ENCODE measurements at places on chromosomes 12 and 14.

DNA sequence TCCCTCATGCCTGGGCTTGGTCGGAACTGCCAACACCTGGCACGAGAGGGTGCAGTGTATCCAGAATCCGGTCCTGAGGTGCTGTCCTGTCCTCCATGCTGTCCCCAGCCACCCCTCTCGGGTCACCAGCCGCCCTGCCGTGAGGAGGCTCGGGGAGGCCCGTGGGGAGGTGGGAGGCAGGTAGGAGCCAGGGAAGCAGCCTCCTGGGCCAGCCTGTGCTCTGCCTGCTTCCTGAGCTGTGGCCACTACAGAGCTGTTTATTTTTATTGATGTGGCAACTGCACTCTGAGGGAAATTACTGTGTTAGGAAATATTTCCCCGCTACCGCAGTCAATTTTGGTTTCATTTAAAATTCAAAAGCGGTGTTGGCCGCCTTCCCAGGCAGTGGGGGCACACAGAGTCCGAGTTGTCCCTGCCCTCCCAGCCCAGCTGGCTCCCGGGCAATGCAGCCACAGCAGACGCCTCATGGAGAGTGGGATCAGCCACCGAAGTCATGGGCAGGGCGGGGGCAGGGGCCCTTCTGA is 18.3 kb downstream of the NOC4L start:
- DNase-seq = no peak

DNA sequence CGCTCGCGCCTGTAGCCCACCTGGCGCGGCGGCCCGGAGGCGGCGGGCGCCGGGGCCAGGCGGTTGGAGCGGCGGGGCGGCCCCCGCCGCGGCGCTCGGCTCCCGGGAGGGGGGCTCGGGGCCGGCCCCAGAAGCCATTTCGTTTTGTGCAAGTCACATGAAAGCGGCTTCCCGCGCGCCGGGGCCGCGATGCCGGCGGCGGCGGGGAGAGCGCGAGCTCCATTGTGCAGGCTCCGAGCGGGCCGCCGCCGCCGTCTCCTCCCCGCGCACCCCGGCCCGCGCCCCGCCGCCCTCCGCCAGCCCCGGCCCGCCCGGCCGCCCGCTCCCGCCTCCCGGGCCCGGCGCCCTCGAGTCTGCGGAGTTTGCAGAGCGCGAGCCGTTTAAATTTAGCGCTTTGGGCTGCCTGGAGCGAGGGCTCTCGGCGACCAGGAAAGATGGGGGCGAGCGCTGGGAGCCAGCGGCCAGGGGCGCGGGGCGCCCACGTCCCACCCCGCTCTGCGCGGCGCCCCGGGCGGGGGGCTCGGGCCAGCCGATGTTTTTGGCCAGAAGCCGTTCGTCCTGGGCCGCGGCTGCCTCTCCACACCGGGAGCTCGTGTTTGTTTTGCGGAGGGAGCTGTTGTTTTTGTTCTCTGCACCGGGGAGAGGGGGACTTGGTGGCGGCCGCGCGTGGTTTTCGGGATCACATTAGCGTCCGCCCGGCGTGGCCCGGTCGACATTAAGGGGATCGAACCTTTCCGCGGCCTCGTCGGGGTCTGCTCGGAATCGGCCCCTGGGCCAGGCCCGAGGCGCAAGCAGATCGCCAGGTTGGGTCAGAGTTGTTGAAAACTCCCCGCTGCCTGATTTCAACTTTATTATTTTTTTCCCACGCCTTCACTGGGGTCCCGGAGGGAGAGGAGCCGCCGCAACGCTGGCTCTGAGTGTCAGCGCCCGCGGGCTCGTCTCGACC is 982 bp downstream of the BCL7A start:
- DNase-seq = no peak

GRCh38 chr14:61128382-61129167 is 147.5 kb downstream of the SLC38A6 start:
- DNase-seq = no peak

GRCh38 chr14:103613517-103613916 is 15.5 kb upstream of the KLC1 start:
- peak; percentile 26 for DNase-seq

DNA sequence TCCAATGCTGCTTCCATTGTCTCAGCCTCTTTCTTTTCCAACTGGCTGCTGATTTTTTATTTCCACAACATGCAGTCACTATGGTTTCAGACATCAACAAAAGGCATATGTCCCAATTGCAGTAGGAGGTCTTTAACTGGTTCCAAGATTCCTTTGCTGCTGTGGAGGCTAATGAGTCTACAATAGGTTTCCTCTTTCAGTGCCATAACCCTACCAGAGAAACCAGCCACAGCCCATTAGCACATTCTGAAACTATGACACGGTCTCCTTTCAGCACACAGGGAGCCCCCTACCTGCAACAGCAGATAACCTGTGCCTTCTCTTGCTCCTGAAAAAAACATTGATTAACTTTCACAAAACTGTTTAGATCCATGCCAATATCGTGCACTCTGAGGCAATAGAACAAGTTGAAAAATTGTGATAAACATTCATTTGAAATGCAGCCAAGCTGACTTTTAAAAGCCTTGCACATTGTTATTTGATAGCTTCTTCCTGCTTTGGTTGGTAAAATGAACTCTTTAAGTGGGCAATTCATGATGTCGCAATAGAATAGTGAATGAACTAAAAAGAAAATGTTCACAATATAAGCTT is 32.4 kb downstream of the PLEKHG7 start:
- DNase-seq = no peak

DNA sequence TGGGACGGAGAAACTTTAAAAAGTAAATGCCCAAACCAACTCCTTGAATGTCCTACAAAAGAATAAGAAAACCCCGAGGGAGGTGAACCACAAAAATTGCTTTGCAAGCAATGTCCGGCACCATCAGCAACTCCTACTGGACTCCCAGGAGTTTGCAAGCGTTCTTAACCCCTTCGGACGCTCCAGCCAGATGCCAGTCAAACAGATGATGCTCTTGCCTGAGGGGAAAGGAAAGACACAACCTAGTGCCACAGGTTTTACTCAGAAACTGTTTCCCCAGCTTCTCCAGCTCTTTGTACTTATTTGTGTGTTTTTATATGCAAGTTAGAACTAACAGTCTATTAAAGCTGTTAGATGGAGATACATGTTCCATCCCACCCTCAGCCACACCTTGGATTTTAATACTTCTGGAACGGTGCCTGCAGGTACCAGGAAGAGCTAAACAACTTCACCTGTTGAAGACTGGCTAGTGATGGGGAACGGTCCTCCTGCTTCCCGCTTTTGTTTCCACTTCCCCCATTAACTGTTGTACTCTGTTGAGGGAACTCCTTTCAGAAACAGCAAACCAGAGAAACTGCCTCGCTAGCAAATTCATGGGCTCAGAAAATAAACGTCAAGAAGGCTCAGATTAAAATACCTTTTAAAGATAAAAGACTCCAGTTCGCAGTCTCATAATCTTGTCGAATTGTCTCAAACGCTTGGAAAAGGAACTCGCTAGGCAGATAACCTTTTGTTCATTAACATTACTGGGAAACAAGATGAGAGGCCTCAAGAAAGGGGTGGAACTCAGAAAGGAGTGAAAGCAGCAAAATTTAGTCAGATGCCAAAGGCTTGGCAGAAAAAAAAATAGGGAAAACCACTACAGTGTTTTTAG is 1.1 kb upstream of the FERMT2 start:
- DNase-seq = peak; percentile 6

GRCh38 chr12:29882846-29883245 is 99.1 kb upstream of the TMTC1 start:
- DNase-seq = no peak

DNA sequence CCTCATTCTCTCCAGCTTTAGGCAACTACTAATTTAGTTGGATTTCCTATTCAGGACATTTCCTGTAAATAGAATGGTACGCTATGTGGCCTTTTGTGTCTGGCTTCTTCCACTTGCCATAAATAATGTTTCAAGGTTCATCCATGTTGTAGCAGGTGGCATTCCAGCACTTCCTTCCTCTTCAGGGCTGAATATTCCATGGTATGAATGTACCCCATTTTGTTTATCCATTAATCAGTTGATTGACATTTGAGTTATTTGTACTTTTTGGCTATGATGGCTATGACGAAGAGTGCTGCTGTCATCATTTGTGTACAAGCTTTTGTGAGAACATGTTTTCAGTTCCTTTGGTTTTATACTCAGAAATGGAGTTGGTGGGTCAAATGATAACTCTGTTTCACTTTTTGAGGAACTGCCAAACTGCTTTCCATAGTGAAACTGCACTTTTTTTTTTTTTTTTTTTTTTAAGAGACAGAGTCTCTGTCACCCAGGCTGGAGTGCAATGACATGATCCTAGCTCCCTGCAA is 6.5 kb upstream of the CDK2AP1 start:
- DNase-seq = no peak

GRCh38 chr14:22811722-22812121 is 3.5 kb downstream of the SLC7A7 start:
- no peak for DNase-seq

DNA sequence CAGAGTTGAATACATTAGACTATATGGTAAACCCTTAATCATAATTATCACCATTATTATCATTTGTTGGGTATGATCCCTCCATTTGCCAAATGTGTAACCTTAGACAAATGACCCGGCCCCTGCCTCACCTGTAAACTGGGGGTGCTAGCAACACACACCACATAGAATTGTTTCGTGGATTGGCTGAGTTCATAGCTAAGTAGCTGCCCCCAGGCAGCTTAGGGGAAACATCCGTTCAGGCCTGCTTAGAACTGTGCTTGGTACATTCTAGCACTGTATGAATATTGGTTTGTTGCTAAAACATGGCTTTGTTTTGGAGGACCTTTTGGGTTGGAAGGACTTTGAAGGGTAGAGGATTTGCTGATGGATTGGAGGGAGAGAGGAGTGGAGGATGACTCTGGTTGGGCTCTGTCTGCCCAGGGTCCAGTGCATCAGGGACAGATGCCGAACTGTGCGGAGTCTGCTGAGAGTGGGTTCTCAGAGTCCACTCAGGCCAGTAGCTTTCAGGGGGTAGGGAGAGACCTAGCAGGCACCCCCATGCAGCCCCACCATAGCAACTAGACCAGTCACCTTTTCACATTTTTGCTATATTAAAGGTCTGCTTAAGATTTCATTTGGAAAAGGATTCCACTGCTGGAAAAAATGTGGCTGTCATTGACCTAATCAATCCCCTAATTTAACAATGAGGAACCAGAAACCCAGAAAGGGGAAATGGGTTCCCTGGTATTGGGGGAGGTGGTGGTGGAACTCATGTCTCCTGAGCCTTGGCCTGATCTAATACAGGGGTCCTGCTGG is 2.2 kb downstream of the RIN3 start:
- no peak for DNase-seq

DNA sequence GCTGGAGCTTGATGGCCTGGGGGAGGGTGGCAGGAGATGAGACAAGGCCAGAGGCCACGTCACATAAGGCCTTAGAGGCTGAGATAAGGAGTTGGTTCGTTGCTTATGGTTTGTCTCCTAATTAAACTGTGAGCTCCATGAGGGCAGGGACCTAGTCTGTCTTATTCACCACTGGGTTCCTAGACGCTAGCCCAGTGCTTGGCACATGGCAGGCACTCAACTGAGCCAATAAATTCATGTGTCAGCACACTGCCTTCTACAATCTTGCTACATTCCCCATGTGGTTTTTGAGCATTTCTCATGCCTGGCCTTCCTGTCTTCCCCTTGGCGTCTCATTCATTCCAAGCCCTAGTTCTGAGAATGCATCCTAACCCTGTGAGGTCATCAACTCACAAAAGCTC is 92.5 kb upstream of the MED13L start:
- no peak for DNase-seq

GRCh38 chr12:53048033-53048779 is 1.7 kb upstream of the TNS2 start:
- no peak for DNase-seq

DNA sequence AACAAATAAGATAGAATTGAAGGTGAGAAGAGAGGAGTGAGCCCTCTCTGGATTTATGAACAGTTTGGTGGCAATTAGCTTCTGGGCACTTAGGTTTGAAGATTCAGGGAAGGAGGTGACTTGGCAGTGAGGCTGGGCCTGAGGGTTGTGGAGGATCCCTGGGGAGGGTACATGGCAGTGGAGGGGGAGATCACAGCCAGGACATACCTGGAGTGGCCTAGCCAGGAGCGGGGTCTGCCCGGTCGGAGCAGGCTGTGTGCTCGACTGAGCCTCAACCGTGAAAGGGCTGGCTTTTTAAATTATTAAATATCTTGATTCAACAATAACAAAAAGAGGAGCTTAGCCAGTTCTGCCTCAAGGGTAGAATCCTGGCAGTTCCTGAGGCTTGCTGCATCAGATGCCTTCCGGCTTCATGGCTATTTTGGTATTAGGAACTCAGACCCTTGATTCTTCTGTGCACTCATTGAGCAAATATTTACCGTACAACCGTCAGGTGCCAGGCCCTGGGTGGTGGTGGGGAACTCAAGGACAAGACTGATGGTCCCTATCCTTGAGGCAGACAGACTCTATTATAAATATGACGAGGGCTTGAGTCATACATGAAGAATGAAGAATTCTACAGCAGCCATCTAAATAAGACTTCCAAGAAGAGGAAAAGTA is 73.4 kb downstream of the SPTB start:
- no peak for DNase-seq

GRCh38 chr12:66739940-66740651 is 61.2 kb upstream of the GRIP1 start:
- no peak for DNase-seq

DNA sequence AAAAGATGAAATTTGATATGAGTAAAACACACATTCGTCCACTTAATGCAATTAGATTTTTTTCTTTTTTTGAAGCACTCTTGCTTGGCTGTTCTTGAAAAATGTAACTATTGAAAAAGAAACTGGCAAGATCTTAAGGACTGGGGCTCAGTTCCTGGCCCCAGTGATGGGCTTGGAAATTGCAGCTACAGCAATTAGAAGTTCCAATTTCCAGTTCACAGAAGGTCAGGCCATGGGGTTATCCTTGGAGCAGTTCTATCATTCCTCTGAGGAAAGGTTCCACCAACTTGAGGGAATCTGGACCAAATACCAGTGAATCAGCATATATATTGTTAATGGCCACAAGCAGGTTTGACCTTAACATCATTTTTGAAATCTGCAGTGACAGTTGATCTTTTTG is 18.9 kb downstream of the IGF1 start:
- DNase-seq = no peak

- no peak for DNase-seq
Measured at GRCh38 chr12:68572661-68573060, 38.0 kb upstream of the RAP1B start.

DNA sequence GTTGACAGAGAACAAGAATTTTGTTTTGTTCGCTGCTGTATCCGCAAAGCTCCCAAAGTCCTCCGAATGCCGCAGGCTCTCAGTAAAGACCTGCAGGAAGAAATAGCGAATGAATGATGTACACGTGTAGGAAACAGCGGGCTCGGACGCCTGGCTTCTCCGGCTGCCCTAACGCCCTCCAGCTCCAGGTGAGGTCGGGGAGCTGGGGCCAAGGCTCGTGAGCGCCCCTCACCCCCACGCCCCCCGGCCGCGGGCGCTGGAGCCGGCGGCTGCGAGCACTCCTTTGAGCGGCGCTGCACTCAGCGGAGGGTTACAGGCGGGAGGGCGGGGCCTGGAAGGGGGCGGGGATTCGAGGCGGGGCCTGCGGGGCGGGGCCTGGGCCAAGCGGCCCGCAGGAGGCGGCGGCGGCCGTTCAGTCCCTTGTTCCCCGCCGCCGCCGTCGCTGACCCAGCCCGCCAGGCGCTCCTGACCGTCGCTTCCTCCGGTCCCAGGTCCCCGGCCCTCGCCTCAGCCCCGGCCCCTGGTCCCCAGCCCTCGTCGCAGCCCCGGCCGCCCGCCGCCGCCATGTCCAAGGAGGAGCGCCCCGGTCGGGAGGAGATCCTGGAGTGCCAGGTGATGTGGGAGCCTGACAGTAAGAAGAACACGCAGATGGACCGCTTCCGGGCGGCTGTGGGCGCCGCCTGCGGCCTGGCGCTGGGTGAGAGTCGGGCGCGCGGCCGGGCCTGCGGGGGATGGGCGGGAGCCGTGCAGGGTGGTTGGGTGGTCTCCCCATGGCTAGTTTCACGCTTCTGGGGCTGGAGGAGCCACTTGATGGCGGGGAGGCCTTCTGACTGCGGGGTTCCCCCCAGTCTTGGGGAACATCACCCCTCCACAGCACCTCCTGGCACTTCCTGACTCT is at the start of gene AACS:
Gene AACS (plus strand): TSS at position 415 of the 898 bp plus-strand sequence. CDS start 150 bp downstream, at position 565.
- DNase-seq = peak; percentile 66

Measured in CD4-positive, alpha-beta T cell treated with Interferon alpha-2 for 1 hour (primary cell).